ENCODE measurements at places on chromosomes 7 and 10.

DNA sequence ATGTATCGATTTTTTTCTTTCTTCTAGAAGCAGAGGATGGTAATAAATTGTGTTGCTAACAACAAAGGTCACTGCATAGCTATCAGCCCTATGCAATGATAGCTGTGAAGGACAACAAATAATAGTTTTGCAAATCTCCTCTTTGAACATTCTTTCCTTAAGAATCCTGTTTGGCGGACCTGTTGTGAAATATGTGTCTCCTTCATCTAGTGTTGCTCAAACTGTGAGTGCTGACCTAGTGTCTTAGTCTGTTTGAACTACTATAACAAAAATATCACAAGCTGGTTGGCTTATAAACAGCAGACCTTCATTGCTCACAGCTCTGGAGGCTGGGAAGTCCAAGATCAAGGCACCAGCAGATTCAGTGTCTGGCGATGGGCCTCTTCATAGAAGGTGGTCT lies 53.7 kb downstream of the CAV1 start:
- no peak for DNase-seq

GRCh38 chr10:123301077-123301857 lies 147.1 kb downstream of the BUB3 start:
- DNase-seq = no peak

DNA sequence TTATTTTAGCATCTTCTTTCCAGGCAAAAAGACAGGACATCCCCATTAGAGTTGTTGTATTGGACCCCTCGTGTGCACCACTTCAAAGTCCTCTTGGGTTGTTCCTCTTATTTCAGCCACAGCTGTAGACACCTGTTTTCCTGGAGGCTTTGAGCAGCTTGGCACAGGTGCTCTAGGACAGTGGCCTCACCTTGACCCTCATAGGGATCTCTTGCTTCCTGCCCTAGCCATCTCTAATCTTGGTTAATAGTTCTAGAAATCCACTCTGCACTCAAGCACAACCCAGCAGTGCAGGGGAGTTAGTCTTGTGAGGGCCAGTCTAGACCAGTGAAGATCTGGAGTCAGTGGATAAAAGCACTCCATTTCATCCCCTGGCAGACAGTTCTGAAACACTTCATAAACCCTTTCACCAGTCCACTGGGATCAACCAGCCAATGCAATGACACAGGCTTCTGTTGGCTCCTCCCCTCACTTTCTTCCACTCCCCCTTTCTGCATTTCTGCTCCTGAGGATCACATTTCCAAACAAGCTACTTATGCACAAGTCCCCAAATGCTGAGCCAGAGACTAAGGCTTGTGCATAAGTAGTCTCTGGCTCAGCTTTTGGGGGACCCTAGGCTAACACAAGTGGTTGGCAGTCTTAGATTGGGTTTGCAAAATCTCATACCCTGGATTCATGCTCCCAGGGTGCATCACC lies 131.5 kb upstream of the LAMB4 start:
- no peak for DNase-seq

DNA sequence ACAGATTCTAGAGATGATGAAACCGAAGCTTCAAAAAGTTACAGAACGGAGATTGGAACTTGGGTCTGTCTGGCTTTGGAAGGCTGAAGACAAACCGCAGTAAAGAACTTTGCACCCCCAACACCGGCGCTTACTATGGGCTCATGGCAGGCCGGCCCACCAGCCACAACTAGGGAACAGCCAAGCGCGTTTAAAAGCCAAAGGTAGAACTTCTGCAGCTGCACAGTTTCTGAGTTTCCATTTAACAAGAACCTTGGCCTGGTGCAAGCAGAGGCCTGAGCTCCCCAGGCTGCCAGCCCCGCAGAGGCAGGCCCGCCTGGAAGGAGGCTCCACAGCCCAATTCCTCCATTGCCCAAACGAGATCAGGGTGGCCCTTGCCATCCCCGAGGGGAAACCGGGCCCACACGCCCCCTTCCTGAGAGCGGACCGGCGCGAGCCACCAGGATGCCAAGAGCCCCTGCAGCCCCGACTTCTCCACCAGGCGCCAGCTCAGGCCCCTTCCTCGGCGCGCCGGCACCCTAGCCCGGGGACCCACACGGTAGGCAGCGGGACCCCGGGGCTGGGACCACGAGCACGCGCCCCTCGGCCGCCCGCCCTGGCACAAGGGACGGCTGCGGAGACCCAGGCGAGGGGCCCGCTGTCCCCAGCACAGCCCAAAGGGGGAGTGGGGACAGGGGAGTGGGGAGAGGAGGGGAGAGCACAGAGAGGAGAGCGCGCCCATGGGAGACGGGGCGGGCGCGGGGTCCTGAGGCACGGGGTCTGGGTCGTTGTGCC lies 566 bp downstream of the MAD1L1 start:
- DNase-seq = no peak

DNA sequence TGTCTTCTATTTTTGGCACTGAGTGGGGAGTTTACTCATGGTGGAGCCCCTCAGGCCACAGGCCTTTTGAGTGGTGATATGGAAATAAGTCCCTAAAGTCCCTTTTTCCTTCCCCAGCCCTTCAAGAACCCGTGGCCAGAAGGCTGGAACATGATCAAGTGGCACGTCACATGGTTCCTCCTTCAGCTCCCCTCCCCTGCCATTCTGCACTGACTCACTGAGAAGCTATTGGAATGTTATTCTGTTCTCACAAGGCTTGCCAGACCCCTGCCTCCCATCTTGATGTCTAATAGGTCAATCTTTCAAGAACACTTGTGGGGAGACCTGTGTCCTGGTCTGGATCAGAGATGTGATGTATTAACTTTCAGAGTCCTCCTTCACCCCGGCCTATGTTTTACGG lies 279.8 kb downstream of the SEC23IP start:
- DNase-seq = no peak

Measured in H1 (cell line).